ENCODE measurements at places on chromosomes 6 and 20. TPM values are rescaled to one million over a fixed set of nuclear protein-coding genes. Genes with fewer than 3 reads are reported as not detected.

GRCh38 chr6:27505209-27506027, 32.5 kb upstream of the ZNF184 start:
- 0 out of 2 replicates have a peak, but pooled peaks cover 5% of the 10 kb centered on the region for H3K27me3 ChIP-seq
- H3K4me3 ChIP-seq: no peak overlapping the region
- peak; percentile 46 for DNase-seq
- no peaks in the 10 kb centered on the region for H3K36me3 ChIP-seq
- peaks cover 8% of the 10 kb centered on the region for H3K4me1 ChIP-seq

DNA sequence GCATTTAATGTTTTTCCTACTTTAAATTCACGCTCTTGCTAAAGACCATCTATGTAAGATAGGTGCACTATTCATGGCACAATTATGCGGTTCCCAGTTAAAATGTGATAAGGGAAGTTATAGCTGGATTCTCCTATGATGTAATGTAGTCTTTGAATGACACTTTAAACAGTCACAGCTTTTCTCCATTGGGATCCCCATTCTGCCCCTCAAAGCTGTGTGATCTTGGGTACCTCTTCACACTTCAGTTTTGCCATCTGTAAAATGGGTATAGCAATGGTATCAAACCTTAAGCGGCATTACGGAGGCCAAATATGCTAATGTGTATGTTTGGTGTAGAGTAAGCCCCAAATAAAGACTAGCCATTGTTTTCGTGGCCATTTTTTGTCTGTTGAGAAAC, 64.7 kb upstream of the ZNF217 start:
- DNase-seq: no peak
- no peak overlapping the region for H3K27ac ChIP-seq
- no peaks in the 10 kb centered on the region for H3K36me3 ChIP-seq
- peaks cover 52% of the 10 kb centered on the region for H3K4me1 ChIP-seq

GRCh38 chr6:77626426-77626825, 26.4 kb upstream of the MEI4 start:
- H3K4me1 ChIP-seq: no peaks in the 10 kb centered on the region
- H3K27ac ChIP-seq: no peak overlapping the region
- H3K4me3 ChIP-seq: no peak overlapping the region
- no peaks in the 10 kb centered on the region for H3K27me3 ChIP-seq
- peak; percentile 5 for DNase-seq
- no peaks in the 10 kb centered on the region for H3K36me3 ChIP-seq

Gene SIRPB1
- 0.54 TPM for total RNA-seq

DNA sequence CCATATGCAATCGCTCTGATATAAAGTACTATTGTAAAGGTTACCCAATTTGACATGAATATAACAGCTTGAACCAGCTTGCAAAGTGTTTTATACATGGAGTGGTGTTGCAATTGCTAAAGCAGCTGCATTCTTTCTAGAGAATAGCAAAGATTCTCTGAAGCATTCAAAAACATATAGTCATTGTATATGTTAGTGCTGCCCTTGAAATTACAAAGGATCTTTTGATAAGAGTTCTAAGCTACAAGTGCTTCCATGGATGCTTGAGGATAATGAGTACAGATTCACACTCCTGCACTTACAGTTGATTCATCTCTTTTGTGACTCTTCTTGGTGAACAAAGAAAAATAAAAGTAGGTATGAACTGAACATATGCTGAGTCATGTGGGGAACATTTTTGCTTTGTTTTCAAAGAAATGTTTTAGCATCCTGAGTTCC, 175.7 kb downstream of the ALDH8A1 start:
- no peaks in the 10 kb centered on the region for H3K36me3 ChIP-seq
- no peaks in the 10 kb centered on the region for H3K27me3 ChIP-seq
- H3K4me1 ChIP-seq: peaks cover 10% of the 10 kb centered on the region
- DNase-seq: peak; percentile 55
- no peak overlapping the region for H3K4me3 ChIP-seq

DNA sequence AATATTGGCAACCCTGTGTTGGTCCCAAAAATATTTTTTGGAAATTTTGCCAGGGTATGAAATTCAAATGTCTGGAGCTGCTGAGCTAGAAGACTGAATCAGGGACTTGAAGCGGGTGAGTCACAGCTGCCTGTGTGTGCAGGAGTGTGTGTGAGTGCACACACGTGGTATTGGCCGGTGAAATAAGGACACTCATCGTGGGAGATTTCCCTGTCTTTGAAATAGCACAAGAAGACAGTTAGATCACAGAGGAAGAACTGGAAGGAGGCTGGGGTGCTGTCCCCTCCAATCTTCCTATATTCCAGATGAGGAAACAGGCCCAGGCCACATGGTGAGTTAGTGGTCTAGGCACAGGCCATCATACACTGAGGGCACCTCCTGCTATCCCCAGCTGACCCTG, 123.8 kb upstream of the MLN start:
- no peak overlapping the region for H3K4me3 ChIP-seq
- no peaks in the 10 kb centered on the region for H3K27me3 ChIP-seq
- no peaks in the 10 kb centered on the region for H3K36me3 ChIP-seq
- DNase-seq: peak; percentile 98

Gene SDCBP2
- total RNA-seq: 5.5 TPM

DNA sequence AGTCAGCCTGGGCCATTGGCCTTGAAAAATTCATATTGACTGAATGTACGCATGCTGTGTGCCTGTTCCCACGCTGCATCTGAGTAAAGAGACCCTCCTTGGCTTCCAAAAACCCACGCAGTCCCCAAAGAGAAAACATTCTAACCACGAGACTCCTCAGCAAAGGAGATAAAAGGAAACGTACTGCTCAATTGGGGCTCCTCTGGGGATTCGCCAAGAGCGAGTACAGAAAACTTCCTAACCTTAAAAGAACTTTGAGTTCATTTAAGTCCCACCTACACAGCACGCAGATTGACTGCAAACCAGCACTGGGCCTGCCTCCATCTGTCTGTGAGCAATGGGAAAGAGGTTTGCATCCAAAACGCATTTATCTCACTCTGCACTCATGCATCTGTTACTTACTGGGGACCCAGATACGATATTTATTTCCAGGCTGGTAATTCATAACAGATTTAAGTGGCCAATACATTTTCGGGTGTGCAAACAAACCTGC, 505.9 kb upstream of the CHD6 start:
- no peaks in the 10 kb centered on the region for H3K27me3 ChIP-seq
- no peak overlapping the region for H3K27ac ChIP-seq
- H3K4me3 ChIP-seq: no peak overlapping the region
- no peaks in the 10 kb centered on the region for H3K4me1 ChIP-seq
- no peaks in the 10 kb centered on the region for H3K36me3 ChIP-seq

DNA sequence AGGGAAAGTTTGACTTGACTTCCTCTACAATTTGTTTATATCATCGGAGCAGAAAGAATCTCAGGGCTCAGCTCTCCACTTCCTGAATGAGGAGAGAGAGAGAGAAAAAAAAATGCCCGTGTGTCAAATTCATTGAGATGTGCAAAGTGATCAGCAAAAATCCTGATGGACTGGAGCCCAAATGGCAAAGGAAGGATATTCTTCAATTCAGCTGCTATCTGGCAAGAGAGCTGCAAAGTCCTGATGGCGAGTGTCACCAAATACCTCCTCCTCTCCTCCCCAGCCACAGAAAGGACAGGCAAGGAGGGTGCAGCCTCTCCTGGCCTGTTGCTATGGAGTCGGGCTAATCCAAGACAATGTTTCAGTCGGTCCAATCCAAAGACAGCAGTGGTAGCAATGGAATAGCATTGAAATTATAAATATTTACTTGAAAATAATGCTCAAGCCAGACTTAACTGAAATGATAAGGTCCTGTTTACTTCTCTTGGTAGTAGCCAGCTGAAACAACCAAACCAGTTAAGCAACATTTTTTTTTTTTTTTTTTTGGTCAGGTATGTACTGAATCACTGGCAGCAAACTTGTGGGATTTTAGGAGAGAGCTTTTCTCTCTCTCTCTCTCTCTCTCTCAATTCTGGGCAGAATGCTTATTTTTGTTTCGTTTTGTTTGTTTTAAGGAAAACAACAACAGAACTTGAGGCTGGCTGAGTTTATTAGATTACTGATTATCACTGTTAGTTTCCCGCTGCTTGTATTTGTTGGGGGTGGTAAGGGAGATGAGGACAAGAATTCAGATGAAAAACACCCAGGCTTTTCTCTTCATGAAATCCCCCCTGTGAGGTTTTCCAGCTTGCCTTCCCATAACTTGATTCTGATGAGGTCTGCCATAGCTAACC, 204.2 kb downstream of the BCAS1 start:
- peak overlapping the region; percentile 80 for H3K27ac ChIP-seq
- peak; percentile 65 for DNase-seq
- no peaks in the 10 kb centered on the region for H3K27me3 ChIP-seq
- H3K36me3 ChIP-seq: no peaks in the 10 kb centered on the region
- H3K4me3 ChIP-seq: peak overlapping the region; percentile 51
- H3K4me1 ChIP-seq: peaks cover 33% of the 10 kb centered on the region

Gene GPR63
- 0.11 TPM for total RNA-seq

DNA sequence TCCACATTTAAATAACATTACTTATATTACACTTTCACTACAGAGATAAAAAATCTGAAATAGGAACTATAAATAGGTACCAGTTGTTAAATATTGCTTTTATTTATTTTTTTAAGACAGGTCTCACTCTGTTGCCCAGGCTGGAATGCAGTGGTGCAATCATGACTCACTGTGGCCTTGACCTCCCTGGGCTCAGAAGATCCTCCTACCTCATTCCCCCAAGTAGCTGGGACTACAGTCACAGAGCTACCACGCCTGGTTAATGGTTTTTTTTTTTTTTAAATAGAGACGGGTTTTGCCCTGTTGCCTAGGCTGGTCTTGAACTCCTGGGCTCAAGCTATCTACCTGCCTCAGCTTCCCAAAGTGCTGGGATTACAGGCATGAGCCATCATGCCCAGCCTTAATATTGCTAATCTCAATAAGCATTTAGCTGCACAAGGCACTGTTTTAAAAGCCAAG, 17.3 kb downstream of the EEF1E1 start:
- DNase-seq: peak; percentile 92
- H3K4me3 ChIP-seq: peak overlapping the region; percentile 9
- peak overlapping the region; percentile 90 for H3K27ac ChIP-seq
- H3K27me3 ChIP-seq: no peaks in the 10 kb centered on the region

DNA sequence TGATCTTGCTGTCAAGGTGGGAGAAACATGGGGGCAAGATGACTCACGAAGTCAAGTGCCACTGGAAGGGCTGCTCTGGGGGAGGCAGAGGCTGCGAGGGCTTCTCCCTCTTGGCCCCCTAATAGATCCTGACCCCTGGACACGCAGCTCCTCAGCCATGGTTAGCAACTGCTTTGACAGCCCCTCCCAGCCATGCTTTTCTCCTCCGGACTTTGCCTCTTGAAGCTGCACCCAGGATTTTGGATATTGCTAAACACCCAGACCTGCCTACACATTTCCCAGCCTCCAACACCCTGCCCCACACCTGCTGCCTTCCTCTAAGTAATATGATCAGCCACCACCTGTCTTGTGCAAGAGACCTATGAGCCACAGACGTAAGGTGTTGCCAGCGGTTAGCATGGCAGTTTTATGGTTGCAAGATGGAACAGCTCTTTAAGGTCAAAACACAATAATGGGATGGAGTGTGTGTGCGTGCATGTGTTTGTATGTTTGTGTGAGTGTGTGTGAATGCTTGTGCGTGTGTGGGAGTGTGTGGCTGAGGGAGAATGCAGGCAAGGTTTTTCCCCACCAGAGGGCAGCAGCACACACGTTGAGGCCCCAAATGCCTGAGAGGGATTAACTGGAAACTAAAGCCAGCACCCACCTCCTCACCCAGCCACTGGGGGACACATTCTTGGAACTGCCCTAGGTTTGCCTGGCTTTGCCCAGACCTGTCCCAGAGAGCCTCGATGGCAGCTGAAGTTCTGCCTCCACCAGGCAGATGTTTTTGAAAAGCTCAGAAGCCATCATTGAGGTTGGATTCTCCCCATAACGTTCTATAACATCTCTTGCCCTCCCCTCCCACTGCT, 2.5 kb downstream of the IP6K3 start:
- H3K36me3 ChIP-seq: no peaks in the 10 kb centered on the region
- H3K4me3 ChIP-seq: no peak overlapping the region
- H3K4me1 ChIP-seq: peaks cover 9% of the 10 kb centered on the region
- no peak overlapping the region for H3K27ac ChIP-seq
- H3K27me3 ChIP-seq: 0 out of 2 replicates have a peak, but pooled peaks cover 6% of the 10 kb centered on the region

Gene MLN
- total RNA-seq: not detected

Gene COL12A1
- 1,033 TPM for total RNA-seq

- no peak overlapping the region for H3K4me3 ChIP-seq
- DNase-seq: no peak
- no peaks in the 10 kb centered on the region for H3K36me3 ChIP-seq
- H3K27me3 ChIP-seq: no peaks in the 10 kb centered on the region
- no peak overlapping the region for H3K27ac ChIP-seq
Observed at GRCh38 chr6:65999288-65999791, 292.3 kb upstream of the EYS start.

Gene CNR1
- total RNA-seq: not detected

Gene VGLL2
- not detected for total RNA-seq

Gene ANKRD66
- not detected for total RNA-seq

- H3K27ac ChIP-seq: no peak overlapping the region
- H3K4me3 ChIP-seq: peak overlapping the region; percentile 72
- H3K36me3 ChIP-seq: no peaks in the 10 kb centered on the region
Observed at GRCh38 chr6:165987483-165988301, 180.0 kb downstream of the TBXT start.

- H3K36me3 ChIP-seq: no peaks in the 10 kb centered on the region
- peaks cover 17% of the 10 kb centered on the region for H3K4me1 ChIP-seq
- no peak overlapping the region for H3K4me3 ChIP-seq
- DNase-seq: no peak
Observed at GRCh38 chr6:12567682-12568081, 148.9 kb upstream of the PHACTR1 start.

GRCh38 chr20:45293041-45294002, 13.3 kb upstream of the RBPJL start:
- no peaks in the 10 kb centered on the region for H3K27me3 ChIP-seq
- no peaks in the 10 kb centered on the region for H3K36me3 ChIP-seq
- H3K27ac ChIP-seq: no peak overlapping the region
- DNase-seq: peak; percentile 82
- H3K4me3 ChIP-seq: peak overlapping the region; percentile 74

GRCh38 chr6:73290435-73290834, 27.4 kb upstream of the KHDC1 start:
- H3K27me3 ChIP-seq: no peaks in the 10 kb centered on the region
- H3K4me1 ChIP-seq: peaks cover 10% of the 10 kb centered on the region
- H3K27ac ChIP-seq: no peak overlapping the region
- H3K36me3 ChIP-seq: no peaks in the 10 kb centered on the region
- DNase-seq: peak; percentile 56

Gene ERVFRD-1
- total RNA-seq: not detected

Gene MAP3K5
- 4.1 TPM for total RNA-seq

DNA sequence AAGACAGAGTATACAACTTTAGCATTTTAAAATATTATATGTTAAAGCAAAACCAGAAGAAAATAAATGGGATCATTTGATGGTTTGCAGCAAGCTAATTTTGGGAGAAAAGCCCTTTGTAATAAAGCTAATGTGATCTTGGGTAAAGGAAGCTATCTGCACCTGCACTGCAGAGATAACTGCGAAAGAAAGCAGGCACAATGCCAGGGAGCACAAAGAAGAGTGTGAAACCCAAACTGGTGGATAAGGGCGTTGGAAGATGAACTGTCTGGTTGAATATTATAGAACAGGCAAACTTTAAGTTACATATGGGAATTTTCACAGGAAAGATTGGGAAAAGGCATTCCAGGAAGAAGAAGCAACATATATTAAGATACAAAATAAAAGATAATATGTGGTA, 179.2 kb upstream of the KHDRBS2 start:
- no peak overlapping the region for H3K27ac ChIP-seq
- no peak overlapping the region for H3K4me3 ChIP-seq
- DNase-seq: no peak
- no peaks in the 10 kb centered on the region for H3K36me3 ChIP-seq
- no peaks in the 10 kb centered on the region for H3K4me1 ChIP-seq

Gene PSORS1C2
- total RNA-seq: not detected

- H3K4me1 ChIP-seq: no peaks in the 10 kb centered on the region
- H3K27ac ChIP-seq: no peak overlapping the region
- H3K27me3 ChIP-seq: no peaks in the 10 kb centered on the region
- no peak for DNase-seq
- H3K4me3 ChIP-seq: no peak overlapping the region
Observed at GRCh38 chr6:49497304-49497703, 2.4 kb upstream of the GLYATL3 start.
